CD4-positive, alpha-beta T cell treated with Interleukin-15 for 1 hour (primary cell): ENCODE measurements at places on chromosomes 4 and X.

- DNase-seq, result no peak
Observed at GRCh38 chrX:39169976-39170375, 368.7 kb downstream of the MID1IP1 start.

GRCh38 chrX:64842492-64842891, 133.8 kb downstream of the ZC4H2 start:
- DNase-seq, result peak; percentile 41

- no peak for DNase-seq
Observed at GRCh38 chr4:94728056-94728766, 29.5 kb upstream of the BMPR1B start.

GRCh38 chrX:12804655-12805054, 13.4 kb downstream of the PRPS2 start:
- DNase-seq, result no peak

GRCh38 chr4:71009890-71010588, 16.6 kb downstream of the DCK start:
- no peak for DNase-seq

- no peak for DNase-seq
Observed at GRCh38 chr4:135239964-135240363, 1038.4 kb upstream of the PABPC4L start.

DNA sequence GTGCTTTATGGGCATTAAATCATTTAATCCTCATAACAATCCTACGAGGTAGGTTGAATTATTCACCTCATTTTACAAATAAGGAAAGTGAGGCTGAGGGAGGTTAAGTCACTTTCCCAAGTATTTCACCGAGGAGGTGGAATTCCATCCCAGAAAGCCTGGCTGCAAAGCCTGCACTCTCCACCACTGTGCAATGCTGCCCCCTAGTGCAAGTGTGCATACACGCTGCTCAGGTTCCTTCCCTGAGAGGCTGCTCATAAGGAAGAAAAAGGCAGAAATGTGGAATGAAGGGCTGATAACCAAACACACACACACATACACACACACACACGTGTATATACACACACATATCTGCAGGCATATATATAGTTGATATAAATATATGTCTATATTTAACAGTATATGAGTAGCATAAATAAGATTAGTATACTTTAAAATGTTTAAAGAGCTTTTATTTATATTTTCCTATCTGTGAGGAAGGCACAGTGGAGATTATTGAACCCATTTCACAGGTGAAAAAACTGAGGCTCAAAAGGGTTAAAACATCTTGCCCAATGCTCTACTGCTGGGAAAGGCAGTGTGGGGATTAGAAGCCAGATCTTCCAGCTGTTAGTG, 714.5 kb upstream of the TENM3 start:
- no peak for DNase-seq

DNA sequence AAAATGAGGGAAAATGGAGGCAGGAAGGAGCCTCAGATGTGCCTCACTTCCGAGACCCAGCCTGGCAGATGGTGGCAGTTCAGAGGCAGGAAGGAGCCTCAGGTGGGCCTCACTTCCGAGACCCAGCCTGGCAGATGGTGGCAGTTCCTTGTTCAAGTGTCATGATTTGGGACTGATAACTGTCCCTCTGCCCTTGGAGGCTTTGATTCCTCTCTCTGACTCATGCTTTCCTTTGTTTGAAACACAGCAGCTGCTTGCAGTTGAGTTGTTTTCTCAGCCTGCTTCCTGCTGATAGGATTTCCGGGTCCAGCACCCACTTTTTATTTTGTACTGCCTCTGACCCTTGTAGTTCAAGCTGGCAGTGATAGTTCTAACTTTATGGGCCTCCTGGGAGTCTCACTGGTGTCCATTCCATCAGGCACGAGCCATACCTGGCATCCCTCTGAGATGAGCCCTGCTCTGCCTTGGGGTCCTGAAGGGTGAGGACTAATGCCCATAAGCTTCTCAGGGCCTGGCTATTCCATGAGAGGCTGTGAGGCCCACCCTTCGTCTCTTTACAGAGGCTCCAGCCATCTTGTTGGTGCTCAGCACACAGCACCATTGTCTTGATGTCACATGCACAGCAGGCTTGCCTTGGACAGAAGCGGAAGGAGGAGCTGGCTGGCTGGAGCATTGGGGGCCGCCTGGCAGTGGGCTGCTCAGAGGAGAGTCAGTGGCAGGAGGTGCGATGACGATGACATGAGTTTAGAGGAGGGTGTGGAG, 13.0 kb downstream of the RGS12 start:
- DNase-seq, result peak; percentile 15

DNA sequence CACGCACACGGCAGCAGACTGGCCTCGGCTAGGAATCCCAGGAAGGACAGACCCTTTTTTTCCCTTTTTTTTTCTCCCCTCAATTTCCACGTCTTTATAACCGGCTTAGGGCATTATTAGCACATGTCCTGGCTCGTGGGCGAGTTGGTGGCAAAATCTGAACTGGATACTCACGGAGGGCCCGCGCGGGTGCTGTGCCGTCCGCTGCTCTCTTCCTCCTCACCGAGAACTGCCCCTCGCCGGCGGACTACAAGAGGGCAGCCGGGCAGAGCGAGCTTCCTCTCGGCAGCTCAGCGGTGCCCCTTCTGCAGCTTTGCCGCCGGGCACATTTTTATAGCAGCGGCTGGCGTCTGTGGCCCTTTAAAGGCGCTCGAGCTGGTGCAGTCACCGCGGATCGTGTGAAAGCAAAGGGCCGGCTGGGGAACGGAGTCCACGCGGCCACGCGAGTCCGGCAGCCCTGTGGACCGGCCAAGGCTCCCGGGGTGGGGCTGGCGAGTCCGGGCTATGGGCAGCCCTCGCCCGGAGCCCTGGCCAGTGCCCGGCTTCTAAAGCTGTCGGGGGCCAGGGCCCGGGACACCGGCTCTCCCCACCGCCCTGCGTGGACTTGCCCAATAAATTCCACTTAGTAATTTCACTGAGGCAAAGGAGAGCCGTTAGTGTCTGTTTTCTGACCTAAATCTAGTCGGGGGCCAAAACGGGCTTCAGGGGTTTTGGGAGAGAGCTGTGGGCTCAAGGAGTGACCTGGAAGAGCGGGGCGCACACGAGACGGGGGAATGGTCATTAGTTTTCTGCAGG, 1.3 kb upstream of the CITED1 start:
- peak; percentile 44 for DNase-seq

DNA sequence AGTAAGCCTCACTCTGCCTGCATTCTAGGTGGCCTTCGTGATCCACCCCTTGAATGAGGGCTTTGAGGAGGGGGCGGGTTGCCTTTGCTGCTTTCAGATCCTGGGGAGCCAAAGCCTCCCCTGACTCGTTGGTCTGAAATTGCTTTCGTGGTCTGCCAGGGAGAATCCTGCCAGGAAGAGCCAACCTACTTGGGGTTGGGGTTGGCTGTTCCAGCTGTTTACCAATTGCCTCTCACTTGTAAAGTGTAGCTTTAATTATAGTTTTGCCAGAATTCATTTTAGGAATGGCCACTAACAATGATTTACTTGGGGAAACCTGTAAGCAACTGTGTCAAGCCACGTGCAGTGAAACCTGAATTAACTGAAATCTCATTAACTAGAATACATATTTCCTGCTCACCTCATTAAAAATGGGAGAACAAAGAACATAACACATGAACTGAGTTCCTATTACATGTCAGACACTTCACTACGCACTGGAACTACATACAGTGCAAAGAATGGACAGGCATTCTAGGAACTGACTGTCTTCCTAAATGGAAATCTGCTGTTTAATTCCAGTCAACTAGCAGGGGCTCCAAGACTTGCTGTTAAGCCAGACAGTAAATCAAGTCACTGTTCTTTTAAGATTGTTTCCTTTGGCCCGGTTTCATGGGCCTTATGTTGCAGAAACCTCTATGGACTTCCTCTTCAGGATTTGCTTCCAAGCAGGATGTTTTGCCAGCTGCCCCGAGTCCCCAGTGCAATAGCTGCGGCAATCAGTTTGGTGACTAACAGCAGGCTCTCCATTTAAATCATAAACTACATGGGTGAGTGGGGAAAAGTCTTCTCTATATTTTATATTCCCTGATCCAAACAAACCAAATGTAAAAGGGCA, 16.4 kb upstream of the NKRF start:
- DNase-seq, result no peak

- no peak for DNase-seq
Observed at GRCh38 chr4:115145393-115146160, 32.2 kb upstream of the NDST4 start.

- no peak for DNase-seq
Observed at GRCh38 chr4:139658185-139658584, 7.4 kb upstream of the MGST2 start.

DNA sequence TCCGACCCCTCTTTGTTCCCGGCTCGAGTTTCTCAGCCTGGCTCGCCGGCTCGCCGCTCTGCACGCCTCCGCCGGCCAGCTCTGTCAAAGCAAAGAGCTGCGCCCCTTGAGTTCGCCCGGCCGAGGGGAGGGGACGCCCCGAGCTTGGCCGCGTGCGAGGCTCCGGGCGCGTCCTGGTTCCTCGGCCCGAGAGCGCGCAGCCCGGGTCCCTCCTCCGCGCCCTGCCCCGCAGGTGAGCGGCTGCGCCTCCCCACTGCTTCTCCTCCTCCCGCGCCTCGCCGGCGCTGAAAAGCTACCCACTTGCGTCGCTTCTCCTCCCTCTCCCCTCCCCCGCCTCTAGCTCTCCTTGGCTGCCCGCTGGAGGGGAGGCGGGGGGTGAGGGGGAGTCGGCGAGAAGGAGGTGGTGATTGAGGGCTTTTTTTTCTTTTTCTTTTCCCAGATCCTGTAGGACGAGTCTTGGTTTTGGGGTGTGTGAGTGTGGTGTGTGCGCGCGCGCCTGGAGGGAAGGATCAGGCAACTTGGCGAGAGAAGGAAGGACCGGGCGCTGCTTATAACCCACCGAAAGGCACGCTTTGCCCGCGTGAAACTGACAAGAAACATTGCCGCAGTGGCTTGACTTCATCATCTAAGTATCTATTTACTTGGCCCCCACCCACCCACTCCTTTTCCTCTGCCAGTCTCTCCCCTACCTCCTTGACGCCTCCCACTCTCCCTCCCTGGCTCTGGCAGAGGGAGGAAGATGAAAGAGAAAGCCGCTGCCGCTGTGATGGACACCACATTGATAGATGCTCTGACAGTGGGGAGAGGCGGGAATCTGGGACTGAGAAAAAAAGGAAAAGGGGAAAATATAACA, at the start of gene LEF1:
LEF1 (minus strand) TSS at position 262 of the 853 bp plus-strand sequence. CDS start 1,165 bp downstream, outside the sequence.
- DNase-seq, result peak; percentile 65

- DNase-seq, result no peak
Observed at GRCh38 chrX:110257889-110258288, 60.0 kb downstream of the AMMECR1 start.

DNA sequence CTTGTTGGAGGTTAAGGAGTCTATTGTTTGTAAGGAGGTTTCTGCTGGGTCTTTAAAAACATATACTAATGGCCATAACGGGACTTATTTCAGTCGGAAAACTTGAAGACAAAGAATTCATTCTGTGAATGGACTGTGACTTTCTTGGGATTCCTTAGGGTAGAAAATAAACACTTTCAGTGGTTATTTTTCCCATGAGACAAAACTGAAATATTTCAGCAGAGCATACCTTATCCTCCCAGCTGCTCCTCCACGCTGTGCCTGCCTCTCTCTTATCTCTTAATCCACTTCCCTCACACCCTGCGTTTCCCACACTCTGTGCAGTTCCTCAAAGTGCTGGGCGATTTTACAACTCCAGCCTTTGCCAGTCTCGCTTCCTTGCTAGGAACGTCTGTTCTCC, 47.1 kb upstream of the SORBS2 start:
- no peak for DNase-seq

- no peak for DNase-seq
Observed at GRCh38 chr4:169164669-169165415, 105.9 kb downstream of the SH3RF1 start.

- DNase-seq, result no peak
Observed at GRCh38 chrX:107704181-107704580, 71.4 kb downstream of the TSC22D3 start.

DNA sequence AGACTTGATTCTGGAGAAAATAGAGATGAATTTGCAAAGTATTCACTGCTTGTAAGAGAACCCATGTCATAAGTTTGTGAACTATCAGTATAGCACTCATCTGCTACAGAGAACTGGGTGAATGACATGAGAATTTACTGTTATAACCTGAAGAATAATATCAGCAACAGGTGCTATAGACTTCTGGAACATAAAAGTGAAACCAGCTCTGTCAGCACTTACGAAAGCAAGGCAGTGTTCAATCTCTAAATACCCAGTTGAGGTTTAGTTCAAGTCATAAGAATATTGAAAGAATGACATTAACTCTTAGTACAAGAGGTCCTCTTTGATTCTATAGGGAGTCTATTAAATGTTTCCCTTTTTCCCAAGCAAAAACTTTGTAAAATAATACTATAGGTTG, 232.9 kb upstream of the ANKRD50 start:
- no peak for DNase-seq

GRCh38 chr4:168319486-168320019, 1.0 kb upstream of the DDX60 start:
- no peak for DNase-seq

DNA sequence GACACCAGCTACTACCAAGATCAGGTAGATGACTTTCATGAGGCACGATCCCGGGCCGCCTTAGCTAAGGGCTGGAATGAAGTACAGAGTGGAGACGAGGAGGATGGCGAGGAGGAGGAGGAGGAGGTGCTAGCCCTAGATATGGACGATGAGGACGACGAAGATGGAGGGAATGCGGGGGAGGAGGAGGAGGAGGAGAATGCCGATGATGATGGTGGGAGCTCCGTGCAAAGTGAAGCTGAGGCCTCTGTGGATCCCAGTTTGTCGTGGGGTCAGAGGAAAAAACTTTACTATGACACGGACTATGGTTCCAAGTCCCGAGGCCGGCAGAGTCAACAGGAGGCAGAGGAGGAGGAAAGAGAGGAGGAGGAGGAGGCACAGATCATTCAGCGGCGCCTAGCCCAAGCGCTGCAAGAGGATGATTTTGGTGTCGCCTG, 481 bp downstream of the UTP3 start:
- no peak for DNase-seq
